ENCODE measurements at places on chromosomes 4 and X. TPM values are rescaled to one million over a fixed set of nuclear protein-coding genes. Genes with fewer than 3 reads are reported as not detected.

Gene HTR2C
- polyA plus RNA-seq: not detected

Gene CDX4
- polyA plus RNA-seq: not detected

Gene PWWP3B
- polyA plus RNA-seq: 7.5 TPM

Gene CEP135
- polyA plus RNA-seq: 2.0 TPM

Gene CTPS2
- polyA plus RNA-seq: 11.5 TPM

Gene MEPE
- polyA plus RNA-seq: not detected

Gene FAM184B
- 0.04 TPM for polyA plus RNA-seq

Gene TRPC3
- 0.04 TPM for polyA plus RNA-seq

Gene CYBB
- 0.80 TPM for polyA plus RNA-seq

Gene PCDH7
- 0.52 TPM for polyA plus RNA-seq

Gene SPANXC
- not detected for polyA plus RNA-seq

Gene RAI2
- polyA plus RNA-seq: 14.7 TPM

Gene ANXA10
- polyA plus RNA-seq: 2.5 TPM
